ENCODE measurements at places on chromosomes 3 and 15.

GRCh38 chr3:84547971-84548970 is 410.5 kb upstream of the CADM2 start:
- DNase-seq: peak; percentile 1

DNA sequence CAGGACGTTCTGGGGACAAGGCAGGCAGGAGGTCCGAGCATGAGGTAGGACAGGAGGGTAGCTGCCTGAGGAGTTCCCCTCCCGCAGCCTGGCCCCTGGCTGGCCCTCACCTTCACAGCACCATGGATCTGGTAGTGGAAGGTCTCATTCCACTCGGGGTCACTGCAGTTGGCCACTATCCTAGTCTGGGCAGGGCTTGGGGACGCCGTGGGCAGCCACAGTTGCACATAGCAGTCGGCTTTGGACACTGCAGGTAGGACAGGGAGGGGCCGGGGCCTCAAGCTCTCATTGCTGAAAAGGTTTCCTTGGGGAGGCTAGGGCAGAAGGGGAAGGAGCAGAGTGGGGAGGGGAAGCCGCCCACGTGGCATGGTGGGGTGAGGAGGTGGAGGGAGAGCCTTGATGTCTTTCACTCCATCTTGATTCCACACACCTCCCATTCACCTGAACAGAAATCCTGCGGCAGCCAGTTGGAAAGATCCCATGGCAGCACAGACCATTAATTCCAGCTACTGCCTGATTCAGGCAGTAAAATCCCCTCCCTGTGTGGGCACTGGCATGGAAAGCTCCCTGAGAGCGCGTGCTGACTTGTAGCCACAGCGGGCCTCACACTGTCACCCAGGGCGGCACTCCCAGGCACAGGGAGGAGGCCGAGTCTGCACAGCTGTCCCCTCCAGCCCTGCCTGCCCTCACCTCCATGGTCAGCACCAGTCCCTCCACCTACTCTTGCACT is 2.1 kb downstream of the PLA2G4F start:
- no peak for DNase-seq

- DNase-seq: no peak
Measured at GRCh38 chr3:198107840-198108734, 148.1 kb downstream of the LMLN start.

DNA sequence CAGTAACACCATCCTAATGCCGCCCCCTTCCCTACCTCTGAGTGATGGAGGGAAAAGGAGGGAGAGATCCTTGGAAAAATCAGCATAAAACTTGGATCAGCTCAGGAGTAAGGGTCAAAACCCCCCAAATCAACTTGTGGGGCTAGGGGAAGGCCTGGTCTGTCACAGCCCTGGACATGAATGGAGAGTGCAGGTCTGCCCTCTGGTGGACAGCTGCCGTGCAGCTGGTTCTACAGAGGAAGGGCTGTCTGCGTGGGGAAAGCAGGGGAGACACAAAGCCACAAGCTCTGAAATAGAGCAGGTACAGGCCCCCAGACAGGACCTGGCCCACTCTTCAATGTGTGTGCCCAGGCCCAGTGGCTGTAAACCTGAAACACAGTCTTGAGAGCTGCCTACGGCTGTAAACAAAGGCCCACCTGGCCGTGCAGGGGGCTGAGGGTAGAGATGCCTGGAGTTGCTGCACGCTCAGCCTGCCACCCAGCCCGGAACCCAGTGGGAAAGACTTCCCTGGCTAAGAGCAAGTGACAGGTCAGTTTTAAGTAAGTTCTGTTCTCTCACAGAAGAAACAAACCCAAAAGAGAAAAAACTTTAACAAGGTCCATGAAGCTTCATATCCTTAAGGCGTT is 16.4 kb downstream of the CLK3 start:
- DNase-seq: no peak

DNA sequence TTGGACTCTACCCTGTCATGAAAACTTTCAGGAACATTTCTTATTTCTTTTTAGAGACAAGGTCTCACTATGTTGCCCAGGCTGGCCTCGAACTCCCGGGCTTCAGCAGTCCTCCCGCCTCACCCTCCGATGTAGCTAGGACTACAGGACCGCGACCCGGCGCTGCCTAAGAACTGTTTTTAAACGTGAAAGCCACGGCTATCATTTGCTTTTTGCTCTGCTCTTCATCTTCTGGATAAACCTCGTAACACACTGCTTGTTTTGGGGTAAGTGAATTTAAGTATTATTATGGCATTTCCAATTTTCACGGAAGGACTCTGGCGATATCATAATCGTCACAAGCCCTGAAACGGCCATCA is 14.3 kb upstream of the CCNL1 start:
- no peak for DNase-seq

- DNase-seq: no peak
Measured at GRCh38 chr15:69656271-69657030, 203.8 kb downstream of the RPLP1 start.

GRCh38 chr3:22156868-22157267 is 405.9 kb upstream of the ZNF385D start:
- DNase-seq: no peak

- DNase-seq: no peak
Measured at GRCh38 chr3:11275926-11276325, 3.7 kb downstream of the ATG7 start.

- no peak for DNase-seq
Measured at GRCh38 chr3:152211655-152212054, 57.1 kb upstream of the MBNL1 start.

- no peak for DNase-seq
Measured at GRCh38 chr3:127103080-127103479, 89.9 kb upstream of the PRR23E start.

- DNase-seq: no peak
Measured at GRCh38 chr3:97293596-97294131, 470.9 kb upstream of the ARL6 start.

GRCh38 chr3:75341324-75342067 is 322.6 kb upstream of the FRG2C start:
- no peak for DNase-seq

DNA sequence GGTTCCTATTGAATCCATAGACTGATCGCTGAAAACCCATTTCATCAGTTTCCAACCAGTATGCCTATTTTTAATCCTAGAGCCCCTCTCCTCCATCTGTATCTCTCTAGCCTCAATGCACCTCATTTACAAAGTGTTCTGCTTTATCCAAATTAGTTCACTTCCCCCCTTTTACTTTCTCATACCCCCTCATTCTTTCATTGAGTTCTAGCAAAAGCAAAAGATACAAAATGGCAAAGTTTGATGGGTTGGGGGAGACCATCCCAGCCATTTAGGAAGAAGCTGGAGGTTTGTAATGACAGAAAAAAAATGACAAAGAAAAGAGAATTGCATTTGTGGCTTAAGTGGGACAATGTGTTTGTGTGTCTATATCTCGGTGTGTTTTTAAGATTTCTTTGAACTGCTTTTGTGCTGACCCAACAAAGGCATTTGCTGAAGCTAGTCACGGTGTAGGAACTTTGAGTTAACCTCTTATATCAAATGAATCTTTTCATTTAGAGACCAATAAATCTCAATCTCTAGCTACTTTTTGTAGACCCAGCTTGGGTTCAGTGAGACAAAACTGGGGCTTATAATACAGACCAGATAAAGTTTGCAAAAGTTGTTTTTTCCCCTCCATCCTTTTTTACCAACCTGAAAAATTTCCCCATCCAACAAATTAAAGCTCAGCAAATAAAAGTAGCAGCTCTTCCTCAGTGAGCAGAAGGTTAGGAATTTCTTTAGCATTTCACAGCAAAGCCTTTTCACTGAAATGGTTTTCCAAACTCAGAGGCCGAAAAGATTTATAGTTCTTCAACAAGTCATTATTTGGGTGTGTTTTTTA is 18.7 kb downstream of the NR2F2 start:
- DNase-seq: no peak

DNA sequence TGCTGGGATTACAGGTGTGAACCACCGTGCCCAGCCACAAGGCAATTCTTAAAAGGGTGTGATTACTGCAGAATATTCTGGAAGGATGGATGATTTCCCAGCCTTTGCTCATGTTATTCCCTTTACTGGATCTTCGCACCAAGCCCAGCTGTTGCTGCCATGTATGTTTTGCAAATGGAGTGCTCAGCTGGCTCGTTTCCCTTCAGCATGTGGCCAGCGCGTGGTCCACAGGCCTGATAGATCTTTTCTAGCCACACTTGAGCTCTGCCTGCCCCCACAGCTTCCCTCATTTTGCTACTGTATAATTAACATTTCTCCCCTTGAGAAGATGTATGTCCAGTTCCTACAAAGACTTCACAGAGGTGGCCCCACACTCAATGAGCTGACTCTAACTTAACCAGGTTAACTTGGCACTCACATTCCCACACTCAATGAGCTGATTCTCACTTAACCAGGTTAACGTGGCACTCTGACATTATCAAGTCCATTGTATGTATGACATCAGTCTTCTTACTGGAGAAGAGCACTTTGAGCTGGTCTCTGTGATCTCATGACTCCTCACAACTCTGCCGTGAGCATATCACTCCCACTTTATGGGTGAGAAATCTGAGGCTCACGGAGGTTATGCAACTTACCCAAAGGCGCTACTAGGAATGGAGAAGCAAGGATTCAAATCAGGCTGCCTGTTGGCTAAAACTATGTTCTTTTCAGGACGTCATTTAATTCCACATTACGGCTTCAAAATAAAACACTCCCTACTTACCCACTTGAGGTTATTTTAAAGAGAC is 49.2 kb downstream of the TM4SF4 start:
- DNase-seq: no peak

DNA sequence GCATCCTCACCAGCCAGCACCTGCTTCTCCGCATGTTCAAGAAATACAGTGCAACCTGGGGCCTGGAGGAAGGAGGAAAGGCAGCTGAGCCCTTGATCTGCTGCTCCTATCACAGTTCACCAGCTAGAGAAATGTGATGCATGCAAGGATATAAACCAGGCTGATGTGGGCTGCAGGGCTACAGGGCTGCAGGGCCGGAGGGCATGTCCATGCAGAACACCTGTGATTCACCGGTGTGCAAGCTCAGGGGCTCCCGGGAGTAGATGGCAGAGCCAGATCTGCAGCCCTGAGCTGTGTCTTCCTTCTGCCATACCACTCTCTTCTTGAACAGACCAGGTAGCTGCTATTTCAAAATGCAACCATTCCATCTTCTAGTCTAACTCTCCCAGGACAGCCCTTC is 84.9 kb downstream of the HMG20A start:
- no peak for DNase-seq

DNA sequence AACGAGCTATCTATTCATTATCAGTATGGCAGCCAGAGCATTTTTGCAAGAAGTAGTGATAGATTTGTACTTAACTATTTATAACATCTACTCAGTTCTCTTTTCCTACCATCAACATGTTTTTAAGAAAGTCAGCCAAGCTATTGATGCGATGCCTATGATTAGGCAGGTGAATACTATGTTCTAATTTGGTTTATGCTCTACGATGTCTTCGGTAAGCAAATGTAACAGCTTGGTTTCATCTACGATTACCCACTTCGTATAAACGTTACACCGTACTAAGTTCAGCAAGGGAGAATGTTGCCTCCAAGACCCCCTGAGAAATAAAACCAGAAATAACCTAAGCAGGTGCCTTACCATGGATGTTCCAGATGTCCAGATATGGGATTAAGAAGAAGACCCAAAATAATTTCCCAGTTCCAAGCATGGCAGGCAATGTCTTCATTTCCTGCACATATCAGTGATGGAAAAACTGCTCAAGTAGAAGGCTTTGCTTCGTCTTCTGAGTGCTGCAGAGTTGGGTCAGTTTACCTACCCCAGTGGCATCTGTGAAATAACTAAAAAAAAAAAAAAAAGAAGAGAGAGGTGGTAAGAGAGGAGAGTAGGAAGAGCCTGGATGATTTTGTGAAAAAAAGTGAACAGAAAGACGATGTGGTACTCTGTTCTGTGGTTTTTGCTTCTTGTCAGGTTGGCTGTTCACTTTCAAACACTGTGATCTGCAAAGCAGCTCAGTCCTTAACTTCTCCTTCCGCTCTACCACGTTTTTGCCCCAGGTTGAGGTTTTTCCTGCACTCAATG is at the start of gene BTLA:
TSS of gene BTLA (minus strand) at position 559 of the 798 bp plus-strand sequence. CDS start at position 445, 114 bp downstream.
- DNase-seq: no peak

GRCh38 chr15:72153269-72154000 is 35.2 kb downstream of the SENP8 start:
- DNase-seq: no peak

DNA sequence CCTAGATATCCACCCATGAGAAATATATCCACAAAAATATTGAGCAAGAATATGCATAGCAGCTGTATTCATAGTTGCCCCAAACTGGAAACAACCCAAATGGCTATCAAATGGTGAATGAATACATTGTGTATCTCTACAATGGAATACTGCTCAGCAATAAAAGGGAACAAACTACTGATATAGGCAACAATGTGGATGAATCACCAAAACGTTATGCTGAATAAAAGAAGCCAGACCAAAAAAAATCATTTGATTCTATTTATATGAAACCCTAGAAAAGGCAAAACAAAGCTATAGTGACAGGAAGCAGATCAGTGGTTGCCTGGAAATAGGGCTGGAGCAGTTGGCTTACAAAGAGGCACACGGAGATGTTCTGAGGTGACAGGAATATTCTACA is 15.5 kb upstream of the CMTM7 start:
- no peak for DNase-seq

- no peak for DNase-seq
Measured at GRCh38 chr3:114803042-114803695, 343.9 kb downstream of the ZBTB20 start.

GRCh38 chr3:153372326-153372725 is 210.3 kb downstream of the RAP2B start:
- DNase-seq: no peak

DNA sequence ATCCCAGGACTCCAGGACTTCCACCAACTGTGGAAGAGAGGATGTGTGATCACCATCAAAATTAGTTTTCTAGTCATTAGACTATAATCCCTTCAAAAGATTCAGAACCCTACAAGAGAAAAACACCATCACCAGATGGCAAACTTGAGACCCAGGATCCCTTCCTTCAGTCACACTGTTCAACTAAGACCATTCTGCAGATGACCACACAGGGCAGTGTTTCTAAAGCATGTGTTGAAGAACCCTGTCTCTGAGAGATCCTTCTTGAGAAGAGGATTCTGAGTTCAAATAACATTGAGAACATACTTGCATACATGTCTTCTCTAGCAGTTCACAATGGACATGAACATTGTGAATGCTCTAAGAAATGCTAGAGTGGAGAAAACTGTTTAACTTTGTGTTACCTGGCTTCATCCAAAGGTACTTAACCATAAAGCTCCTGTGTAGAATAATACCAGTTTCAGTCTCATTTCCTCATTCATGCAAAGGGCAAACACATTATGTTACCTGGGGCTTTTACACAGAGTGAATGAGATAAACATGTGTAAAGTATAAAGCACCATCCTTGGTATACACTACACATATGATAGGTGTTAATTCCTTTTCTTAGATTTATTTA is 2.4 kb upstream of the ADGRG7 start:
- no peak for DNase-seq

GRCh38 chr3:140223631-140224030 is 288.6 kb downstream of the CLSTN2 start:
- no peak for DNase-seq

GRCh38 chr3:41241161-41241560 is 41.9 kb downstream of the CTNNB1 start:
- no peak for DNase-seq
